ENCODE measurements at places on chromosomes 3 and 15.

- no peak for DNase-seq
These were observed 56.4 kb upstream of the ETV5 start for GRCh38 chr3:186165331-186165730.

GRCh38 chr3:27228805-27229204 is 140.4 kb downstream of the NEK10 start:
- no peak for DNase-seq

GRCh38 chr3:10946526-10946925 is 46.0 kb upstream of the SLC6A1 start:
- no peak for DNase-seq

DNA sequence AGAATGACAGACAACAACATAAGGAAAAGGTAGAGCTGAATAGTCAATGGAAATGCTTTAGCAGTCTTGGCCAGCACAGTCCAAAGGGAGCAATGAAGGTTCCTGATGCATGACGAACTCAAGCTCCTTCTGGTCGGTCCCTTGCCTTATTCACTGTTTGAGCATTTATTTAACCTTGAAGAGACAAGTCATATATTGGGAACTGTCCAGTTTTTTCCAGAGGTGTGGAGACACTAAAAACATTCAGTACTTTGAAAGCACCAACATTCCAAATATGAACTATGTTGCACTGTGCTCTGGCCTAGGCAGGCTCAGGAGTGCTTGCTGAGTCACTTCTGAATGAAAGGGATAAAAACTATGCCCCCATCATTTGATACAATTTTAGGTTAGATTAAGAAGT is 384.8 kb downstream of the MECOM start:
- no peak for DNase-seq

DNA sequence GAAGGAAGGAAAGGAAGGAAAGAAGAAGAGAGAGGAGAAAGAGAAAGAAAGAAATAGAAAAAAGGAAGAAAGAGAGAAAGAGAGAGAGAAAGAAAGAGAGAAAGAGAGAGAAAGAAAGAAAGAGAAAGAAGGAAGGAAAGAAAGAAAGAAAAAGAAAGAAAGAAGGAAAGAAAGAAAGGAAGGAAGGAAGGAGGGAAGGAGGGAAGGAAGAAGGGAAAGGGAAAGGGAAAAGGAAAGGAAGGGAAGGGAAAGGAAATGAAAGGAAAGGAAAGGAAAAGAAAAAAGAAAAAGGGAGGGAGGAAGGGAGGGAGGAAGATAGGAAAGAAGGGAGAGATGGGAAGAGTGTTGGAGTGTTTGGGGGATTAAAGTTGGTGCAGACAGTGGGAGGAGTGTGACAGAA is 450.1 kb downstream of the GBE1 start:
- no peak for DNase-seq
